Naive B cell (primary cell): ENCODE measurements at places on chromosomes 11 and 22.

GRCh38 chr11:107721207-107721606, 9.4 kb upstream of the SLN start:
- DNase-seq: no peak

- no peak for DNase-seq
These were observed 25.3 kb upstream of the ALX4 start for GRCh38 chr11:44335052-44335760.

DNA sequence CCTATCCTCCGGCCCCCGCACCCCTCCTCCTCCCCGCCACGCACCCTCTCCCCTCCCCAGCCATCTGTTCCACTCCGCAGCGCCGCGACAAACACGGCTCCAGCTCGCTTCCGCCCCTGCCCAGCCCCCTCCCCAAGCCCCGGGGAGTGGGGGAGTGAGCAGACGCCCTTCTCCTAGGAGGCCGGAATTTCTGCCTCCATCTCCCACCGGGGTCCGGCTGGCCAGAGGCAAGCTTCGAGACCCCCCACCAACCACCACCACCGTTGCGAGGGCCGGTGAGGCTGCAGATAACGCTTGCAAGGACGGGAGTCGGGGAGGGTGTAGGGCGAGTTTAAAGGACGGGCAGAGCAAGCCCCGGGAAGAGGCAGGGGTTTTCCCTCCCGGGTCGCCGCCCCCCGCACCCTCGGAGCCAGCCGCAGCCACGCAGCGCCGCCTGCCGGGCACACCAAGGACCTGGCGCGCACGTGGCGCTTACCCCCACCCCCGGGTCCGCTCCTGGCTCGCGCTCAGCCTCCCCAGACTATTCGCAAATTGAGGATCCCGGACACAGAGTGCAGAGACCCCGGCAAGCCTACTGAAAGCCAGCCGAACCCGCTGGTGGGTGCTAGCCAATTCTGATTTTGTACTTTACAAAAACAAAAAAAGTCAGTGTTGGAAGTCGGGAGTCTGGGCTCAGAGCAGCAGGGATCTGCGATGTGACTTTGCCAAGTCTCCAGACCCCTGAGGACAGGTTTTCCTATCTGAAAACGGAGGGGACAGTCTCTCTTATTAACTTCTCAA, 22.6 kb downstream of the RTN4RL2 start:
- peak; percentile 61 for DNase-seq

DNA sequence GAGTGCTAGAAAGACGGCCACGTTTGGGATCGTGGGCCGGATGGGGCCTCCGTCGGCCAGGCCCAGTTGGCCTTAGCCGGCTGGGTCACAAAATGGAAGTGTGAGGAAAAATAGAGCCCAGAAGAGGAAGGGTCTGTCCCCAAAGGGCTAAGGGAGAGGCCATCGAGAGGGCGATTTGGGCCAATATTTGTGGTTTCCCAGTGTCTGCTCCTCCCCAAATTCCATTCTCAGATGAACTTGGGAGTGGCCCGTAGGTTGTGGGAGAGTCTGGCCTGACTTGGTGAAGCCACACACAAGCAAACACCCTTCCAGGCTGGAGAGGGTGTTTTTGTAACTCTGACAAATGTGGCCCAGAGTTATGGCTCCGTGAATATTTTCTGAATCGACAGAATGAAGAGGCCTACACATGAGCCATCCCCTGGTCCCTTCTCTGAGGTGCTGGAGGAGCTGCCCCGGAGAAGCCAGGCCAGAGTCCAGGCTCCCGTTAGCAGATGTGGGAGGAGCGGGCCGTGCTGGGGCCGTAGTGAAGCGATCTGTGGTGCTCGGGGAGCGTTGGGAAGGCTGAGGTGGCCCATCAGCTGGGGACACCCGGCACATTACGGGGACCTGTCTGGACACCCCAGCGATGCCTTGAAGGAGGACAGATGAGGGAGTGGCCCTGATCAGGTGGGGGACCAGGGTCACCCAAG, 73.5 kb upstream of the PPARA start:
- DNase-seq: no peak

DNA sequence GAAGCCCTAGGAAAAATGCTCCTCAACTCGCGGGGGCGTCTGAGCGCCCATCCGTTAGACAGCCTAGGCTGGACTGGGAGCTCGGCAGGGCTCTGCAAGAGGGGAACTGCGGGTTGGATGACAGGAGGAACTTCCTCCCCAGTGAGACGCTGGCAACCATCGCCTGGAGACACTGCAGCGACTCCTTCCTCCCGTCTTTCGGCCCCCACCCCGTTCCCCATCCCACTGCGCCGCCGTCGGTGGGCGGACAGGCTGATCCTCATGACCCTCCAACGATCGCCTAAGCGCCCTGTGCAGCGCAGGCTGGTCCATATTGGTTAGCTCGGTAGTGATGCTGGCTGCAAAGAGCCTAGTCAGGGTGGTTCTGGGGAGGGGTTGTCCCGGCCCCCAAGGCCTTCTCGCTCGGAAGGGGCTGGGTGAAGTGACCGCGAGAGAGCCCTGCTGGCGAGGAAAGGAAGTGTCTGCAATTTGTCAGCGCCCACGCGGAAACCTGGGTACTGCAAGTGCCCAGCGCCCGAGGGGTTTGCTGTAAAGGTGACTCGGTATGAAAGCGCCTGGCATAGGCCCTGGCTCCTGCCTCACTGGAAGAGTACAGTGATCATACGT, 638 bp downstream of the NRGN start:
- DNase-seq: peak; percentile 57

GRCh38 chr11:75465701-75466531, 32.9 kb upstream of the KLHL35 start:
- no peak for DNase-seq

- no peak for DNase-seq
These were observed 16.4 kb upstream of the SLC25A1 start for GRCh38 chr22:19194766-19195536.

DNA sequence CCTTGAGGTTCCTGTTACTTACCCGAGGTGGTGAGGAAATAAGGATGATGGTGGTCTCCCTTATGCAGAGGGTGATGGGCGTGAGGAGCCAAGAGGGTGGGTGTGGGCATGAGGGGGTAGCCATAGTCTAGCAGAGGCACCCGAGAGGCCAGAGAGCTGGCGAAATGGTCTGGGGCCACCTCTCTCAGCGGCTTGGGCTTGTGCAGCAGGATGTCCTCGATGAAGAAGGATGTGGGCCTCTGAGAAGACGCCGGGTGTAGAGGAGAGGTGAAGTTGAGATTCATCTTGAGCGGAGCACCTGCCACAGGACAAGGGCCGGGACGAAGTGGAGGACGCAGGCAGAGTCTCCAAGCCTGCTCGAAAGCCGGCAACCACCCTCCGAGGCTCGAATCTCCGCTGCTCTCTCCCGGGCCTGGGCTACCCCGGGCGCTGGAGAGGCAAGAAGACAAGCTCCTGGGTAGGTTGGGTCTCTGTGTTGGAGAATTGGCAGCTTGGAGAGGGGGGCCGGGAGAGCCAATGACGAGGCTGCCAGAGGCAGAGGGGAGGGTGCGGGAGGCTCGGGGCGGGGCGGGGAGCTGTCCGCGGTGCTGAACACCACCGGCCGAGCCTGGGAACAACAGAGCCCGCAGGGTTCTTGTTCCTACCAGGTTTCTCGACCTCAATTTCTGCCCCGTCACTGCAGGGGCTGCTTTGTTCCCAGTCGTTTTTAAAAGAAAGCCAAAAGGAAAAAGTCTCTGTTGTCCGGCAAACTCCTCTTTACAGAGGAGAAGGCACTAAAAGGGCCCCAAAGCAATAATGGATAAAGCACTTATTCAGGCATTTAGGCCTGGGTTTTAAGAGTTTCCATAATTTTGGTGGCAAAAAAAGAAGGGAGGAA, at the start of gene BSX:
Gene BSX, minus strand, starts transcription at position 447 of the 877 bp plus-strand sequence. Its CDS starts 163 bp downstream, at position 284.
- no peak for DNase-seq

GRCh38 chr11:65436412-65437032, 13.9 kb downstream of the NEAT1 start:
- no peak for DNase-seq

DNA sequence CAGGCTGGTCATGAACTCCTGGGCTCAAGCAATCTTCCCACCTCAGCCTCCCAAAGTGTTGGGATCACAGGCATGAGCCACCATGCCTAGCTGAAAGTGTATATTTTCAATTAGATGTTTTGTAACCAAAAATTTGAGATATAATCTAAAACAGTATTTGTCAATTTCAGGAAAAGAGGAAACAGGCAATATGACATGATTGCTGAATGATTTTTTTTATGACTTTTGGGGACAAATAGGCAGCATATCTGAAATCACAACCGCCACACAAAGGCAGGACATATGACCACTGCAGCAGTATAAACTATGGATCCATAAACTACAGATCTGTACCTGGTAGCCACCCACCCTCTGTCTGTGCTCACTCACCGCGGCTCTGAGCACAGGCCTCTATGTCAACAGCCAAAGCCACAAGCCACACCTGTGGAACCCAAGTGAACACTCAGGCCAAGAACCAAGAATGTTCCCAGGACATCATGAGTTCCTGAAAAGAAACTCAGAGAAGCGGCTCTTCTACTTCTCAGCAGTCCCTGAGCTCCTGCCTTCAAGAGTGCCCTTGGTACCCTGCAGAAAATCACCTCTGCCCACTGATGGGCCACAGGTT, 22.5 kb downstream of the PISD start:
- DNase-seq: no peak

DNA sequence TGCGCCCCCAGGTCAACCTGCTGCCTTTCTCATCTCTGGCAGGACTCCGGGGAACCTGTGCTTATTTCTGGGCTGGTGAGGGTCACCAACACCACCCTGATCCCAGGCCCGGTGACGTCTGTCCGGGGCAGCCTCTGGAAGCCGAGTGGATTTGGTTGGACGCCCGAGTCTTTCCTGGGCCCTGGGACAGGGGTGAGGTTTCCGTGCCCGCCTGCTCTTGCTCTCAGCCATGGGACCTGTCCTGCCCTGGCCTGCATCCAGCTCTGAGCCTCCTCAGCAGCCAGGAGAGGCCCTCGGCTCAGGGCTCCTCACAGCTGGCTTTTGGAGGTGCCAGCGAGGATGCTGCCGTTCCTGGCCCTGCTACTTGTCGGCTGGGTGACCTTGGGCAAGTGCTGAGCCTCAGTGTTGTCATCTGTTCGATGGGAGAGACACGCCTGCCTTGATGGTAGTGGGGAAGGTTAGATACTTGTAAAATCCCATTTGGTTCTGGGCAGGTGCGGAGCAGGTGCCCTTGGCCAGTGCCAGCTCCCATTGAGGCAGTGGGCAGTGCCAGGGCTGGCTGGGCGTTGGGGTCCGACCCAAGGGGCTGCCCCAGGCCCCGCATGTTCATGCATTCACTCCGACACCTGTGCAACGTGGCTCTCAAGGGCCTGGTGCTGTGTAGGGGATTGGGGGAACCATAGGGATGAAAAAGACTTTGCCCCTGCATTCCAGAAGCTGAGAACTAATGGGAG, 58.9 kb upstream of the THY1 start:
- DNase-seq: no peak

DNA sequence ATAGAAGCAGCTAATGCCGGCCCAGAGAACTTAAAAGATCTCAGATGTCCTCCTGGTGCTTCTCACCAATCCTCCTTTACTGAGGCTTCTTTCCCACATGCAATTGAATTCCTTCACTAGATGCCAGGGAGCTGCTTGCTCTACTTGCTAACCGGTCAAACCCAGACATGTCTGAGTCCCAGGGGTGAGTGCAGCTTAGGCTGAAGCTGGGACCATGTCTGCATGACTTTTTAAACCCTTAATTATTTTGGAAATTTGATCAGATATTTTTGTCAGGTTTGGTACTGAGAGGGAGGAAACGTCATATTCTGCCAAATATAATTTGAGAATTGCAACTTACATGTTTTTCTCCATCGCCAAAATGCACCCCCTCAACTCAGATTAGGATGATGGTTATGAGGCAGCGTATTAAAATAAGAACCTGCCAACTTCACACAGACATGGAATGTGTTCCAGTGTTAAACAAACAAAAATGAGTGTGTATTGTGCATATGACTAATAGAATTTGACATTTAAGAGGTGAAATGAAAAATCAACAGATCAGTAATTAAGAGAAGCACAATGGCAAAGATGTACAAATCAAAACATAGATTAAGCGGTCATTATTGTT, 529.5 kb downstream of the ETS1 start:
- no peak for DNase-seq

- no peak for DNase-seq
These were observed 918 bp upstream of the FAM89B start for GRCh38 chr11:65571420-65571819.

DNA sequence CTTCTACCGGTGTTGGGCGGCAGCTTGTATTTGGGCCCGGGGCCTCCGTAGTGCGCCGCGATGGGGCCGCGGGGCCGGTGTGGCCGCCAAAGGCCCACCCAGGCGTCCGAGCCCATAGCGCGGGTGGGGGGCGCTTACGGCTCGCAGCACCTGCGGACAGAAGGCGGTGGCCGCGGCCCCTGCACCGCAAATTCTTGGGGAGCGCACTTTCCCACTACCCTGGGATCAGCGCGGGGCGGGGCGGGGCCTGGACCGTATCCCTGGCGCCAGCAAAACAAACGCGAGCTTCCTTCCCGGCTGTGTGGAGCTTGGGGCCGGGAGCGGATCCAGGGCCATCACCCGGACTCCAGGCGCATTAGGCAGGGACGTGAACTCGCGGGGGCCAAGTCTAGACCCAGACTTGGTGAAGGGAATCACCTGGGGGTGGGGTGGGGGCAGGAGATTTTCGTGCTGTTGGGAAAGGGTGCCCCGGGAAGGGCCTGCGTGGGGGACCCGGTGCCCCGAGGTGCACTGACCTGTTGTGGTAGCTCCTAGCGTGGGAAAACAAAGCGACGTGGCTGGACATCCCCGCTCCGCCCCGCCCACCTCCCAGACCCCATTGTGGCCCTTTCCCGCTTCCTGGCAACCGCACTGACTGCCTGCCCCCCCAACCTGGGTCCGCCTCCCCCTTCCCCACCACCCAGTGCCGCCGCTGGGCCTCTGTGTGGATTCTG, 2.3 kb upstream of the TYMP start:
- DNase-seq: no peak

- no peak for DNase-seq
These were observed 41.4 kb upstream of the CLDN5 start for GRCh38 chr22:19565382-19566278.

- DNase-seq: peak; percentile 11
These were observed 609 bp downstream of the CDK2AP2 start for GRCh38 chr11:67507242-67507863.

DNA sequence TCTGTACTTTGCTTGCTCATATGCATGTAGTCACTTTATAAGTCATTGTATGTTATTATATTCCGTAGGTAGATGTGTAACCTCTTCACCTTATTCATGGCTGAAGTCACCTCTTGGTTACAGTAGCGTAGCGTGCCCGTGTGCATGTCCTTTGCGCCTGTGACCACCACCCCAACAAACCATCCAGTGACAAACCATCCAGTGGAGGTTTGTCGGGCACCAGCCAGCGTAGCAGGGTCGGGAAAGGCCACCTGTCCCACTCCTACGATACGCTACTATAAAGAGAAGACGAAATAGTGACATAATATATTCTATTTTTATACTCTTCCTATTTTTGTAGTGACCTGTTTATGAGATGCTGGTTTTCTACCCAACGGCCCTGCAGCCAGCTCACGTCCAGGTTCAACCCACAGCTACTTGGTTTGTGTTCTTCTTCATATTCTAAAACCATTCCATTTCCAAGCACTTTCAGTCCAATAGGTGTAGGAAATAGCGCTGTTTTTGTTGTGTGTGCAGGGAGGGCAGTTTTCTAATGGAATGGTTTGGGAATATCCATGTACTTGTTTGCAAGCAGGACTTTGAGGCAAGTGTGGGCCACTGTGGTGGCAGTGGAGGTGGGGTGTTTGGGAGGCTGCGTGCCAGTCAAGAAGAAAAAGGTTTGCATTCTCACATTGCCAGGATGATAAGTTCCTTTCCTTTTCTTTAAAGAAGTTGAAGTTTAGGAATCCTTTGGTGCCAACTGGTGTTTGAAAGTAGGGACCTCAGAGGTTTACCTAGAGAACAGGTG, 11.1 kb downstream of the CCND1 start:
- DNase-seq: no peak
